ENCODE measurements at places on chromosomes 3 and 15. TPM values are rescaled to one million over a fixed set of nuclear protein-coding genes. Genes with fewer than 3 reads are reported as not detected.

DNA sequence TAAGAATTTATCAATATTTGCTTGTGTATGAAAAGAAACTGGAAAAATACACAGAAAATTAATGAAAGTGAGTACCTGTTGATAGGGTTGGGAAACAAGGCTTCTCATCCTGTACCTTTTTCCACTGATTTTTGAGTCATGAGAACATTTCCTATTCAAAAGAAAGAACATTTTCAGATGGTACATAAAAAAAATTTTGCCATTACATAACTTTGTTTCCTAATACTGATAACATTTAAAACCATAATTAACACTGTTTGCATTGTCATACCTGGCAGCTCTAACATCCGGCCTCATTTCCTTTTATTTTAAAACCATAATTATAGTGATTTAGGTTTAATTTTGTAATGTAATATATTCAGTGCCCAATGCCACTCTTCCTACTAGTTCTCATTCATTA is 11.7 kb downstream of the NKTR start:
- no peak for DNase-seq

GRCh38 chr15:60634815-60635214 is 155.9 kb upstream of the ICE2 start:
- no peak for DNase-seq

- no peak for DNase-seq
Observed at GRCh38 chr3:152969557-152970300, 134.8 kb downstream of the P2RY1 start.

DNA sequence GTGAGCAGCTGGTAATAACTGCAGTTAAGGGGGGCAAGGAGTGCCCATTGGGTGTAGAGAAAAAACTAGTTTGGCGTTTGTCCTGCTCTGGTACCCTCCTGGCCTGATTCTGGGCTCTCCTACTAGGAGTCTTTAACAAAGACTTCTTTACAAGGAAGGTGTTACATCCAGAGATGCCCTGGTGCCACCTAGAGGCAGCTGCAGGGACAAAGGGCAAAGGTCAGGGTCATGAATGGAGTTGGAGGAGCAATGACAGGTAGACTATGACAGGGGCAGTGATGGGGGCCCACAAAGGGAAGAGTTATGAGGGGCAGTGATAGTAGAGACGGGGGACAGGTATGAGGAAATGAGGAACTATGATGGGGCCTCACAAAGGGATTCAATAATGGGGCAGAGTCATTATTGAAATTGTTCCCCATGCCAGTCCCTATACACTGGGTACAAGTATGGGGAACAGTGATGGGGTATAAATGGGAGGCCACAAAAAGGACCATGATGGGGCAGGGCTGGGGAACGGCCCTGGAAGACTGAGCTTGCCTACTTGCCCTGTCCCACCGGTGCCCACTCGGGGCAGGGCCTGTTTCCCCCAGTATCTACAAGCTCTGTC is 7.9 kb downstream of the CCDC71 start:
- no peak for DNase-seq

DNA sequence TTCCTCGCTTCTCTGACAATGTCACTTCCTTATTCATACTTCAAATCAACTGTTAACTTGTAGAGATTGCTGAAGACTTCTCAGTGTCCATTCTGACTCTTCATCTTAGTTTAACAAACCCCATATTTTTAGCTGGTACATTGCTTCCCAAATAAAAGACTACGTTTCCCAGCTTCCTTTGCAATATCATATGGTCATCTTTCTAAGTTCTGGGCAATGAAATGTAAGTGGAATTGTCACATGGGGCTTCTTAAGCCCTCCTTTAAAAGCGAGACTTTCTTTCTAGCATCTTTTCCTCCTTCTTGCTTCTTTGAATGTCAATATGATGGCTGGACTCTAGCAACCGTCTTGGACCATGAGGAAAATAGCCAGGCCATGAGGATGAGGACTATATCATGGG is 239.0 kb downstream of the ZNF621 start:
- DNase-seq = no peak

DNA sequence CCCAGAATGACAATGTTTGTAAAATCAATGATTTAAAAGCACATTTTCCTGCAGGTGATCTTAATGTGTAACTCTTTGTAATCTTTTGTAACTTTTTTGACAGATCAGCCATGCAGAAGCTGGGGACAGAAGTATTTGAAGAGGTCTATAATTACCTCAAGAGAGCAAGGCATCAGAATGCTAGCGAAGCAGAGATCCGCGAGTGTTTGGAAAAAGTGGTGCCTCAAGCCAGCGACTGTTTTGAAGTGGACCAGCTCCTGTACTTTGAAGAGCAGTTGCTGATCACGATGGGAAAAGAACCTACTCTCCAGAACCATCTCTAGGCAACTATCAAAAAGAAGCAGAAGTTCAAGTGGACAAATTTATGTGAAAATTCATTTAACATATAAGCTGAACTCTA is 32.1 kb upstream of the NUDT16 start:
- no peak for DNase-seq

Gene GOLGA8T
- total RNA-seq = 0.39 TPM

GRCh38 chr3:4988983-4989834 is 10.0 kb downstream of the BHLHE40 start:
- peak; percentile 73 for DNase-seq

Gene NUP210
- 4.5 TPM for total RNA-seq

Gene THRB
- 7.0 TPM for total RNA-seq

Gene TMEM42
- 9.8 TPM for total RNA-seq

- DNase-seq = peak; percentile 60
Observed at GRCh38 chr3:110180733-110181132, 843.4 kb upstream of the DPPA4 start.

- no peak for DNase-seq
Observed at GRCh38 chr15:82952158-82953081, at the start of gene HOMER2. TSS of gene HOMER2 (minus strand) at chr15:82952720. CDS start at chr15:82952535, 185 bp downstream.

DNA sequence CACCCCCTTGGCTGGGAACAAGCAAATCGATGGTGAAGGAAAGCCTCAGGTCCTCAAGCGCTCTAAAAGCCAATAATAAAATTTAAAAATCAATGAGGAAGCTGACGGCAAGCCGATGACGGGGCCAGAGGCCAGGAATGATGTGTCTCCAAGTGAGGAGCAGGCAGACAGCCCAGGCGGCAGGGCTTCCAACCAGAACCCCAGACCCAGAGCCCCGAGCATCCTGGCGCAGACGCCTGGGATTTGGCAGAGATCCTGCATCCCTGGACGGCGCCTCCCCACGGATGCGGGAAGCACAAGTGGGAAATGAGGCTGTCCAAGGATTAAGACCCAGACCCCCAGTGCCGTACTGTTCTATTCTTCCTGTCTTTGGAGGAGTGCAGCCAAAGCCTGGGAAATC is 123.0 kb upstream of the PROK2 start:
- no peak for DNase-seq

DNA sequence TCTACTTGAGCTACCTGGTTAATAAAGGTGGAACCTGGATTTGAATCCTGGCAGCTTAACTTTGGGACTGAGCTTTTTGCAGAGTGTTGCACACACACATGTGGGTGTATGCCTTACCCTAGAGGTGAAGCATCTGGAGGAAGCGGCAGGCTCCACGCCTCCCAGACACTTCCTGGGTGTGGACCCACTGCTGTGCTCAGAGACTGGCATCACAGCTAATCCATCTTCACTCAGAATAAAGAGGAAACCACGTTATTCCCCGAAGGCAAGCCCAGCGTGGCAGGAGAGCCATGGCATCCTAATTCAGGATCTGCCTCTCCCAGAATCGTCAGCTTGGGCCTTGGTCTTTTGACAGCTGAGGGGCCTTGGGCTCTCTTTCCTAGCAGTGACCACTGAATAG is 25.5 kb downstream of the CCDC13 start:
- DNase-seq = peak; percentile 51

GRCh38 chr3:194485468-194485880 is 1.3 kb downstream of the ATP13A3 start:
- no peak for DNase-seq

- no peak for DNase-seq
Observed at GRCh38 chr3:114902691-114903101, 244.4 kb downstream of the ZBTB20 start.

GRCh38 chr3:115401298-115401697 is 222.0 kb upstream of the GAP43 start:
- no peak for DNase-seq

Gene LEKR1
- 0.20 TPM for total RNA-seq

Gene CYP8B1
- total RNA-seq = not detected

DNA sequence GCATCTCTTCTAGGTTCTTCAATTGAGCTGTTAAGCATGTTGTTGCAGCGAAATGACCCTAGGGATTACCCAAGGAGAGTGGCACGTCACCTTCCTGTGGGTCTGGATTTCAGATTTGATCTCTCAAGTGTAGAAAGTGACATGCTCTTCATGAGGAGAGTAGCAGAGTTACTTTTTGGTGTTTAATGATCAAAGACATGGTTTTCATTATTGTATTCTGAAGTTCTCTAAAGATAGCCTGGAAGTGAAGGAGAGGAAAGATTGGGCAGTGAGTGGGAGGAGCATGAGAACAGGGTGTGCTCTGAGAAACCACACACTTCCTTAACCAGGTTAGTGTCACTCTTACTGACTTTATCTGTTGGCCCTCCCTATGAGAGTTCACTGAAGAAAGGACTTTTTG is 153.6 kb downstream of the AKAP13 start:
- no peak for DNase-seq

GRCh38 chr3:71602256-71602655 is 18.7 kb upstream of the FOXP1 start:
- DNase-seq = no peak

DNA sequence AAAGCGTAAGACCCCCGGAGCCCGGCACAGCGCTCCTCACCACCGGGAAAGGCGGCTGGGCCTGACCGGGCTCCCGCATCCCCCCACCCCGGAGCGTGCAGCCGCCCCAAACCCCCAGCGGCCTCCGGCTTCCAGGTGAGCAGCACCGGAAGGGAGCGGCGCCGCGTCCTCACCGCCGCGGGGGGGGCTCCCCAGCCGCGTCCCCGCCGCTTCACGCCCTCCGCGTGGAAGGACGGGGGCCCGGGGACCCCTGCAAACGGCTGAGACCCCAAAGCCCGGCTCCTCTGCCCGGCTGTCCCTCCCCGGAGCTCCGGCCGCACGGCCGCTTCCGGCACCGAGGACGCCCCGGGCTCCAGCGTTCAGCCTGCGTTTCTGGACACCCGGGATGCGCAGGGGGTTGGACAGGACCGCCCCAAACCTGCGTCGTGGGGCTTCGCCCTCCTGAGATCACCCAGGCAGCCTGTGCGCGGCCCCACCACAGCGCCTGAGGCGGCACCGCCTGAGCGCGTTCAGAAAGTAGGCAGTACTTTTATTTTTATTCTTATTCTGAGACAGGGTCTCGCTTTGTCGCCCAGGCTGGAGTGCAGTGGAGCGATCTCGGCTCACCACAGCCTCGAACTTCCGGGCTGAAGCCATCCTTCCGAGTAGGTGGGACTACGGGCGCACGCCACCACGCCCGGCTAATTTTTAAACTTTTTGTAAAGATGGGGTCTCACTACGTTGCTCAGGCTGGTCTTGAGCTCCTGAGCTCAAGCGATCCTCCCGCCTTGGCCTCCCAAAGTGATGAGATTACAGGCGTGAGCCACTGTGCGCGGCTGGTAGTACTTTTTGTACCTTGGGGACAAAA is 51.6 kb upstream of the BLM start:
- DNase-seq = peak; percentile 66

- no peak for DNase-seq
Observed at GRCh38 chr3:183185696-183186095, 23.2 kb upstream of the LAMP3 start.

DNA sequence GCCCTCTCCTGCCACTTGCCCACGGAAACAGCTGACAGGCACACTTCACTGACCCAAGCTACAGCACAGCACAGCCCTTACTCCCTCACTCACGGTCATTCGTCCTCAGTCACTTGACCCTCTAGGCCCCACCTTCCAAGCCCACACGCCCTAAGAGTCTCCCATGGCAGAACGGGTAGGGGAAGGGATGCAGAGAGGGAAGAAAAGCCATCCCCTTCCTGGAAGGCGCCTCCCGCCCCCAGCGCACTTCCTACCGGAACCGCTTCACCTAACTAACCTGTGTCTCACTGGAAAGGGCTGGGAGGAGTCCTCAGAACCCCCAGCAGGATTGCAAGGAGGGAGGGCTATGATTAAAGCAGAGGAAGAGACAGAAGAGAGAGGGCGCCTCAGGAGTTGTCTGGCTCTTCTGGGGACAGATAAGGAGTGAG is 22.9 kb downstream of the EPHB3 start:
- DNase-seq = no peak

Gene MNS1
- total RNA-seq = 0.51 TPM

DNA sequence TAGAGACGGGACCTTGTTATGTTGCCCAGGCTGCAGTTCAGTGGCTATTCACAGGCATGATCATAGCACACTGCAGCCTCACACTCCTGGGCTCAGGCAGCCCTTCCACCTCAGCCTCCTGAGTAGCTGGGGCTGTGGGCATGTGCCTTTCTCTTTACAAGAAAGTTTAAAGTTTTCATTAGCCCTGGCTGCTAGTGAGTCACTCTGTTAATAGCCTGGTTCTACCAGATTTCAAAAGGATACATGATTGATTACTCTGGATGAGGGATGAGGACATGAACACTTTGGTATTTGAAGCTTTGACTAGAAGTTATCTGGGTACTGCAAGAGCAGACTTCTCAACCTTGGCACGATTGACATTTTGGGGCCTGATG is 95.1 kb downstream of the DHX36 start:
- no peak for DNase-seq

Gene CPNE9
- not detected for total RNA-seq

DNA sequence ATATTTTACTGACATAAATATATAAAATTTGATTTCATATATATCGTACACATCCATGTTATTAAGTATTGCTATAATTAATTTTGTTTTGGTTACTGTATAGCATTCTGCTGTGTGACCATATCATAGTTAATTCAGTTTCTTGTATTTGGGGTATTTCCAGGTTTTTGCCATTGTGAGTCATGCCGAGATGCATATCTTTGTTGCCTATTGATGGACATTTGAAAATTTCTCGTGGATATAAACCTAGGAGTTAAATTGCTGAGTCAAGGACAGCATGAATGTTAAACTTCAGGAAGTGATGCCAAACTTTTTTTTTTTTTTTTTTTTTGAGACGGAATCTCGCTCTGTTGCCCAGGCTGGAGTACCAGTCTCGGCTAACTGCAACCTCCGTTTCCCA is 33.7 kb upstream of the GPR171 start:
- DNase-seq = no peak

Gene HDDC3
- 17.9 TPM for total RNA-seq

- no peak for DNase-seq
Observed at GRCh38 chr3:42477696-42478095, 24.7 kb upstream of the VIPR1 start.

GRCh38 chr3:111695636-111696117 is 100.5 kb upstream of the ZBED2 start:
- DNase-seq = no peak

All from right atrium auricular region (tissue), 2 donors.